Hematopoietic multipotent progenitor cell treated with erythropoietin and hydrocortisone succinate and interleukin-3 and kit ligand, for 8 days (in vitro differentiated cells): ENCODE measurements at places on chromosomes 3 and 15.

DNA sequence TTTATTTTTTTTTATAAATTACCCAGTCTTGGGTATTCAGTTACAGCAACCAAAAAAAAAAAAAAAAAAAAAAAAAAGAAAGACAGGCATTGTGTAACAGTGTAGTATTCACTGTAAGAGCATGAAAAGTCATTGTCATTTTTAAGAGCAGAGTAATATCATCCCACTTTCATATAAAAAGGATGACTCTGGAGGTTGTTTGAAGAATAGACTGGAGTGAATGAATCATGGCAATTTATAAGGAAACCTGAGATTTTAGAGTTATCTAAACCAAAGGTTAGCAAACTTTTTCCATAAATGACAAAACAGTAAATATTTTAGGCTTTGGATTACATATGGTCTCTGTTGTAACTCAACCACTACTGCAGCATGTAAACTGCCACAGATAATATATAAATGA is 794.9 kb downstream of the NTRK3 start:
- no peak for DNase-seq

GRCh38 chr3:71057526-71057894 is 526.0 kb downstream of the FOXP1 start:
- DNase-seq = no peak

DNA sequence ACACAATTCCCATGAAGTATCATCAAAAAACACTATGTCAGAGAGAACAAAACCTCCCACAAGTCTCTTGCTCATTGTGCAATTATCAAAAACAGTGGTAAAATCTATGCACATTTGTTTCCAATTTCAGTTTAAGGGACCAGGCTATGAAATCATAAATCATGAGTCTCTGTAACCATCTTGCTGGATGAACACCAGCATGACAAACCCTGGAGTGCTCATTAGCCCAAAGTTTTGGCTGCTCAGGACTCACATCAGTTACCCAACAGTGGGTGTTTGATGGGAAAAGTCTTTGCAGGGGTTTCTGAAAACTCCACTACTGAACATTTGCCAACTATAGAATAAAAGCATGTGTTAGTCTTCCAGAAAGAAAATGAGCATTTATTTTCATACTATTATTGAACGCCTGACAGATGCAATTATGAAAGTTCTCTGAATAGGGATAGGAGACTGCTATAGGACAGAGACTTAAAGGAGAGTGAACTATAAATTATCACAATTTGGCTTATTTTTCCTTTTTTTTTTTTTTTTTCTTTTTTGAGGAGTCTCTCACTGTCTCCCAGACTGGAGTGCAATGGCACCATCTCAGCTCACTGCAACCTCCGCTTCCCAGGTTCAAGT is 240.8 kb upstream of the KCNMB2 start:
- DNase-seq = no peak

- no peak for DNase-seq
Measured at GRCh38 chr3:88440701-88441100, 290.9 kb downstream of the C3orf38 start.

DNA sequence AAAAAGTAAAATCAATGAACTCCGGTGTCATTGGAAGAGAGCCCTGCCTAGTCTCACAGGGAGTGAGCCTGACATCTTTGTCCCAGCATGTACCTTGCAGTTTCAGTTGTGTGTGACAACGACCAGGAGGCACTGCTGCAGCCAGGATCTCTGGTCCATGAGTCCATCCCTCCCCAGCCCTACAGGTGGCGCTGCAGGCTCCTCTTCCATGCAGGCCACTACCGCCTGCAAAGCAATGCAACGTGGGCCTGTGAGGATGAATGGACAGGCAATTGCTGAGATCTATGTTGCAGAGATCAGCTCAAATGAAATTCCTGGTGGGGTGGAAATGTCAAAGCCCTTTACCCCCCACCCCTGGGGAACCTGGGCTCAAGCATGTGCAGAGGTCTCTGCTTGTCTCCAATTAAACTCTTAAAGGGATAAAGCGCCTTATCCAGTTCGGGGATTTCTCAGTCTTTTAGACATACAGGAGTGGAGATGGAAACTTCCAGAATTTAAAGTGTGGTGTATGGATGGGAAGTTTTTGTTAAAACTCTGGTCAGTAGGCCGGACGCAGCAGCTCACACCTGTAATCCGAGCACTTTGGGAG is 35.8 kb downstream of the TKT start:
- DNase-seq = peak; percentile 87

GRCh38 chr15:65655026-65655425 is 33.3 kb downstream of the SLC24A1 start:
- DNase-seq = no peak

- DNase-seq = no peak
Measured at GRCh38 chr3:26962492-26963360, 340.2 kb downstream of the LRRC3B start.

DNA sequence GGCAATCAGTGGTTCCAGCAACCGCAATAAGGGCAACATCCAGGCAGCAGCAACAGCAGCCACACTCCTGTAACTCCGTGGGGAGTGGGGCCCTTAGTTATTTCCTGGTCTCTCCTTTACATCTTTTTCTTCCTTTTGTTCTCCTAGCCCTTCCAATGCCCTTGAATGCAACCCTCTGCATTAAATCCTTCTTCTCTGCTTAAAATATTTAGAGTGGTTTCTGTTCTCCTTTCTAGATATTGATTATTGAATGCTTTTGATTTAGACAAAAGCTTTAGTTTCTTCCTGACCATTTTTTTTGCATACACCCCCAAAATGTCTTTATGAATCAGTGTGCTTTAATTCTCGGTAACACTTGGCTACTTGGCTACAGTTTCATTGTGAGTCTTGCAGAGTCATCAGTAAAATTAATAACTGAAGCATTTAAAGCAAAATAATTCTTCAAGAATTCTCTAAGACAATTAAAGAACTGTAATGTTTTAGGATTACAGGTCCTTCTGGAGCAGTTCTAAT is 586.1 kb downstream of the MECOM start:
- DNase-seq = no peak

GRCh38 chr3:127699416-127700300 is 26.9 kb downstream of the ABTB1 start:
- DNase-seq = peak; percentile 18

- peak; percentile 81 for DNase-seq
Measured at GRCh38 chr3:121660356-121661171, at the start of gene HCLS1. Gene HCLS1, minus strand, starts transcription at chr3:121660903. Its CDS starts 2,556 bp downstream, at chr3:121658347.

DNA sequence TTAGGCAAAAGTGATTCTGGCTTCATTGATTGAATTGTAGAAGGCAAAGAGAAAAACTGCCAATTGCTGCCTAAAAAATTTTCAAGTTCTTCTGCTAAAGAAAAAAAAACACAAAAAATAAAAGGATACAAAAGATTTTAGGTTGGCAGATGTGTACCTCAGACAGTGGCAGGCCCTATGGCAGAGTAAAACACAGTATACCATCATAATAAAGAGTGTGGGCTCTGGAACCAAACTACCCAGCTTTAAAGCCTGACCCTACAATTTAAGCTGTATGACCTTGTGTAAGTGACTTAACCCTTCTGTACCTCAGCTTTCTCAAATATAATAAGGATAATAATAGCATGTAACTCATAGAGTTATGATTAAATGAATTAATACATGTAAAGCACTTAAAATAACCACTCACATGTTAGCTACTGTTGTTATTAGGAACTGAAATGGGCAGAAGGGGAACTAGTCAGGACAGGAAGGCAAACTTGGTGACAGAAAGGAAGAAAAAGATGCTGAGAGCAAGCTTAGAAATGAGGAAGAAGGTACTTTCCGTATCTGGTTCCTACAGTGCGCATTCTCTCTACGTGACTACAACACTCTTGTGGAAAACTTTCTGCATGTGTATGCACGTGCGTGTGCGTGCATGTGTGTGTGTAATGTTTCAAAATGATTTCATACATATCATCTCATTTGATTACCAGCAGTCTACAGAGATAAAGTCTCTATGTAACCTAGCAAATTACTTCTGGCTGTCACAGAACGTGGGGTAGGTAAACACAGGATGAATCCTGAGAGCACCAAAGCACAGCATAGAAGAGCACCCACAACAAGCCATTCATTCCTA is 13.6 kb upstream of the GATM start:
- no peak for DNase-seq

- DNase-seq = no peak
Measured at GRCh38 chr3:100263583-100263982, 2.8 kb downstream of the TBC1D23 start.

DNA sequence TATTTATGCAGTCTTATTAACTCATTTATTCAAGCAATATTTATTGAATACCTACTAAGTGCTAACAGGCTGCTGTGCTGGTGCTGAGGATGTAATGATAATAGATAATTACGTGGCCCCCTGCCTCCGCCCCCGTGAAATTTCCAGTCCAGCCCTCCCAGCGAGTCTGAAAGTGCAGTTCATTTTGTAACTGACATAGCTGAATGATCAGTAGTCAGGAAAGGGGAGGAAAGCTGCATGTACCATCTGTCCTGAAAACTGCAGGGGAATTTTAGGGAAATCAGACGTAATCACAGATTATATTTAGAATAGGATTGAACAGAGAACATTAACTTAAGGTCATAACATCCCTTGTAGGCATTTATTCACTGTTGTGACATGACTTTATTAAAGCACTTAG is 736.8 kb downstream of the MCTP2 start:
- no peak for DNase-seq

DNA sequence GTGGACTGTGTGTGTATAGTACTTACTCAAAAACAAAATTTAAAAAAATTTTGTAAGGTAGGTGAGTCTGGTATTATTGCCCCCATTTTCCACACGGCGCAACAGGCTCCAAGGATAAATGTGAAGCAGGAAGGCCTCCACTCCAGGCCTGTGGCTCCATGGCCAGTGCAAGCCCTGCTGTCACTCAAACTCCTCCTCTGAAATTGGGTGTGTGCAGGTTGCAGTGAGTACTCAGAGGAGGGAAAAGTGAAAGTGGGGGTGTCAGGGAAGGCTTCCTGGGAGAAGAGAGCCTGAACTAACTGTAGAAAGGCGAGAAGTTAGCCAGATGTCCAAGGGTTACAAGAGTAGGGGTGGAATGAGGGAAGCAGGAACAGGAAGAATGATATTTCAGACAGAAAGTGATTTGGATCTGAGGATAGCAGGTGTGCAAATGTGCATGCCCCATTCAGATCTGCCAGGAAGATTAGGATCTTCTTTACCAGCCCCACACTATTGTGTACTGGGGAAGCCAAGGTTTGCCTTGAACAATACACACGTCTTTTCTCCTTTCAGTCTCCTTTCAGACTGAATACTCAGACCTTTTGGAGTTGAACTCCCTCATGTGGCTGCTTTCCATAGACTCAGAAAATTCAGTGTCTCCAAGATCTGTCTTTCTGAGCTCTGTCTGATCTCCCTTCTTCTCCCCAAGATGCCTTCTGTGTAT is 48.7 kb upstream of the RYK start:
- DNase-seq = peak; percentile 76

DNA sequence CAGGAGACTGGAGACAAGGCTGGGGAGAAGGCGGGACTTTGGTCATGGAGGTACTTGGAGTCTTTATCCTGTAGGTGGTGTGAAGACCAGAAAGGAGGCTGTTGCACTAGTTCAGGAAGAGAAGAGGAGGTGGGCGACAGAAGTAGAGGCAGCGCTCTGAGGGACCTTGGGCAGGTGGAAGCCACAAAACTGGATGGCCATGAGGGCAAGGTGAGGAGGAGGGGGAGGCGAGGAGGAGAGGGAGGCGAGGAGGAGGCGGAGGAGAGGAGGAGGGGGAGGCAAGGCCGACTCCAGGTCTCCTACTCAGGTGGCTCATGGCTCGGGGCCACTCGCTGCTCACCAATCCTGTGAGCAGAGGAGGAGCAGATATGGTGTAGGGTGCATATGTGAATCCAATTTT is 125.6 kb downstream of the RPLP1 start:
- no peak for DNase-seq

DNA sequence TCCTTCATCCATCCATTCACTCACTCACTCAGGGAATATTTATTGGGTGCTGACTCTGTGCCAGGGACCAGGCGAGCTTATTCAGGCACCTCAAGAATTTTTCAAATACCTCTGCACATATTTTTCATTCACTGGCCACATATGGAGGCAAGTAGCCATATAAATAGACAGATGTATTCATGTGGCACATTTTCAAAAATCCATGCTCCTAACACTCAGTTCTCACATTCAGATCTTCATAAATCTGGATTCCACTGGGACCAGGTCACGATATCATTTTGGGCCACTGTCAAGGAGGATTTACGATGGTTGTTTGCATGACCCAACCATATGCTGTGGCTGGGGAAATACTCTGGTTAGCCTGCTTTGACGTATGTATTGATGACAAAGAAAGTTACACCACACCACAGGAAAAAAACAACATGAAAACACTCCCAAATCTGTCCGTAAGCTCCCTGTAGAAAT is 241.8 kb upstream of the LRTM1 start:
- DNase-seq = no peak

- DNase-seq = no peak
Measured at GRCh38 chr3:106241593-106241992, 372.8 kb upstream of the CBLB start.
